ENCODE measurements at places on chromosomes 6 and 20.

GRCh38 chr20:4774207-4774606, 52.5 kb downstream of the PRND start:
- DNase-seq = no peak

- DNase-seq = no peak
Observed at GRCh38 chr6:45718871-45719270, 296.8 kb downstream of the CLIC5 start.

GRCh38 chr6:45608252-45608913, 230.6 kb upstream of the SUPT3H start:
- DNase-seq = no peak

- peak; percentile 28 for DNase-seq
Observed at GRCh38 chr6:107822176-107823046, 1.7 kb downstream of the SCML4 start.

GRCh38 chr20:12355185-12355584, 437.5 kb downstream of the BTBD3 start:
- DNase-seq = no peak

GRCh38 chr20:58810116-58810878, 40.4 kb downstream of the GNAS-AS1 start:
- DNase-seq = no peak

GRCh38 chr6:103273048-103273447, 1586.7 kb downstream of the HACE1 start:
- DNase-seq = no peak

- no peak for DNase-seq
Observed at GRCh38 chr6:129969064-129969463, 49.3 kb upstream of the L3MBTL3 start.

Data from stimulated activated CD8-positive, alpha-beta memory T cell treated with anti-CD3 and anti-CD28 coated beads, Interleukin-4, amount 100 ng/mL, for 1 hour (primary cell).